ENCODE measurements at places on chromosomes 6 and 20.

DNA sequence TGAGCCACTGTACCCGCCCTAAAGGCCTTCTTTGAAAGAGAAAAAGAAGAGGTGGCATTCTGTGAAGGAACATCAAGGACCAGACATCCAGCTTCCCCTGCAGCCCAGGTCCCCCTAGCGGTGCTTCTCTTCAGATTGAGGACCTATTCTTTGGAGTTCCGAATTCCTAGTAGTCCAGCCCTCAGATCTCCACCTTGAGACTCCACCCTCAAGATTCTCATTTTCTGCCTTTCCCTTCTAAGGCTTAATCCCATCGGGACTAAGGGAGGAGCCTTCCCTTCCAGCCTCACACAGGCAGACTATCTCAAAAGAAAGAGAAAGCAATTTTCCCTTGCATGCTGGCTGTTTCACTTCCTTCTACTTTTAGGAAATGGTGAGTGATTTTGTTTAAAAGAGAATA is 32.5 kb downstream of the MUC22 start:
- peak; percentile 45 for DNase-seq

DNA sequence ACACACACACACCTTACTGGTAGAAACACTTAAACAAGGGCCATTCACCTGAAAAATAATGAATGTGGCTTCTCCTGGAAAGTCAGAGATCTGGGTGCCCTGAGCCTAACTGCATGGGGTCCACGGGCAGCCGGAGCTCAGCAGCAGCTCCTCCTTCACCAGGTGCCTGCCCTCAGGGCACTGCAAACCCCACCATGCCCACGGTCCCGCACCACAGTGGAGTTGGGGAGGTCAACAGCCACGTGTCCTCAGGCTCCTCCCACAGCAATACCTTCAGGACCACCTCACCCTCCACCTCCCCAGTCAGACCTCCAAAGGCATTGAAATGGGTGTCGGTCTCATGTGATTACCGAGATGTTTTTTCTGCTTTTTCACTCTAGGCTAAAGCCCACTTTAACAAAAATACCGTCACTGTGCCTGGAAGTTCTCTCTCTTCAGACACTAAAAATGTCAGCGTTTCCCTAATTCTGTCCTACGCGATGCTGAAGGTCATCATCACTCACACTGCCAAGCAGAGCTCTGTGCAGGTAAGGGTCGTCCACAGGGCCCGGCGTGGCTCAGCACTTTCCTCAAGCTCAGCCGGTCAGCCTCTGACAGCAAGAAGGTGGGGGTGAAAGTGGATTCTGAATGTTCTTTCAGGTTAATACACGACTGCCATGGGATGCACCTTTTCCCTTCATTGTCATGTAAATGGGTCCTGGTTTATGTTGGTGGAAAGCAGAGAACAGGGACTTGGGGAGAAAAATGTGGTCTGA is 48.9 kb downstream of the CDK5RAP1 start:
- DNase-seq, result no peak

DNA sequence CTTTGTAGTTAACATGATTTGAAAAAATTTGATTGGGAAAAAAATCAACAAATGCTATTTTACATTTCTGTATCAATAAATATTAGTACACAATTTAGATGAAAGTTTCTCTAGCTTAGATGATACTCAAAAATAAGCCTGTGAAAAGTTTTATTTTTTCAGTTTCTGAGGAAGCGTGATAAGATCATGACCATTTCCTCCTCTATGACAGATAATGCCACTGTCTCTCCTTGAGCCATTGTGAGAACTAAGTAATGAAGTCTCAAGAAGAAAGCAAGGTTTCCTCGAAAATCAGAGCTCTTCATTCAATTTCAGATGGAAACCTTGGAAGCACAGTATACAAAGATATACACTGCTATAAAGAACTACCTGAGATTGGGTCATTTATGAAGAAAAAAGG is 395.0 kb downstream of the HDGFL1 start:
- DNase-seq, result no peak

- DNase-seq, result no peak
Measured at GRCh38 chr20:8254911-8255582, 123.0 kb downstream of the PLCB1 start.

DNA sequence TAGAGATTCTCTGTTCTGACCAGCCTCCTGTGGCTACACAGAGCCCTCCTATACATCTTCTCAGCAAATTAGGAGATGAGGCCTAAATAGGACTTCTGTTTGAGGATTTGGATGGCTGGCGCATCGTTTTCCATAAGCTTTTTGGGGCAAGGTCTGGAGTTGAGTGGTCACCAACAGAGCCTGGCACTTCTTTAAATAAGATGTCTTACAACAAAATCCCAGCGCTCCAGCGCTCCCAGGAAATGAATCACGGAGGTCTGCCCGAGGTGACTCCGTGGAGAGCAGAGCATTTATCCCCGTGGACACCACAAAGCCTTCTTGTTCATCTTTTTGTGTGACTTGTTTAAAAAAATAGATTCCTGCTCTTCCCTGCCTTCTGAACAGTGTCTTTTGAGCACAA is 75.3 kb downstream of the GNAS-AS1 start:
- DNase-seq, result no peak

- no peak for DNase-seq
Measured at GRCh38 chr6:84017709-84018452, 15.7 kb upstream of the MRAP2 start.

- DNase-seq, result no peak
Measured at GRCh38 chr20:59939879-59940128, 301 bp downstream of the PPP1R3D start.

DNA sequence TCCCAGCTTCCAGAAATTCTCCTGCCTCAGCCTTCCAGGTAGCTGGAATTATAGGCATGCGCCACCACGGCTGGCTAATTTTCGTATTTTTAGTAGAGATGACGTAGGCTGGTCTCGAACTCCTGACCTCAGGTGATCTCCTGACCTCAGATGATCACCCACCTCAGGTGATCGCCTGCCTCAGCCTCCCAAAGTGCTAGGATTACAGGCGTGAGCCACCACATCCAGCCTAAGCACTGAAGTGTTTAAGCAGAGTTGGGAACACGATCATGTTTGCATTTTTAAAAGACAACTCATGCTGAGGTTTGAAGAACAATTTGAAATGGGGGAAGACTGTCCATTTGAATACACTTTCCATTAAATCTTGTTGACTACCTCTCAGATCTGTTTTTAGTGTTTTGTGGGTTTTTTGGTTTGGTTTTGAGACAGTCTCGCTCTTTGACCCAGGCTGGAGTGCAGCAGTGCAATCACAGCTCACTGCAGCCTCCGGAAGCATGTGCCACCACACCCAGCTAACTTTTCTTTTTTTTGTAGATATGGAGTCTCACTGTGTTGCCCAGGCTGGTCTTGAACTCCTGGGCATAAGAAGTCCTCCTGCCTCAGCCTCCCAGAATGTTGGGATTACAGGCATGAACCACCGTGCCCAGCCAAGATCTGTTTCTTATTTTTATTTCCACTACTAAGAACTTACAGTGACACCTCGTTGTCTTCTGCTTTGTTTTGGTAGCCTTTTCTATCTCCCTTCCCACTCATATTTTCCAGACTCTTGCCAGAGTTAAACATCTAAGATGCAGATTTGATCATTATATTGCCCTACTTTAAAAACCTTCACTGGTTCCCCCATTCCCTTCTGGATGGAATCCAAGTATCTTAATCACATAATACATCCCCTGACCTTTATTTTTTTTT is 5.5 kb downstream of the CASP8AP2 start:
- DNase-seq, result peak; percentile 61

- DNase-seq, result no peak
Measured at GRCh38 chr6:129262661-129263060, 379.7 kb downstream of the LAMA2 start.

DNA sequence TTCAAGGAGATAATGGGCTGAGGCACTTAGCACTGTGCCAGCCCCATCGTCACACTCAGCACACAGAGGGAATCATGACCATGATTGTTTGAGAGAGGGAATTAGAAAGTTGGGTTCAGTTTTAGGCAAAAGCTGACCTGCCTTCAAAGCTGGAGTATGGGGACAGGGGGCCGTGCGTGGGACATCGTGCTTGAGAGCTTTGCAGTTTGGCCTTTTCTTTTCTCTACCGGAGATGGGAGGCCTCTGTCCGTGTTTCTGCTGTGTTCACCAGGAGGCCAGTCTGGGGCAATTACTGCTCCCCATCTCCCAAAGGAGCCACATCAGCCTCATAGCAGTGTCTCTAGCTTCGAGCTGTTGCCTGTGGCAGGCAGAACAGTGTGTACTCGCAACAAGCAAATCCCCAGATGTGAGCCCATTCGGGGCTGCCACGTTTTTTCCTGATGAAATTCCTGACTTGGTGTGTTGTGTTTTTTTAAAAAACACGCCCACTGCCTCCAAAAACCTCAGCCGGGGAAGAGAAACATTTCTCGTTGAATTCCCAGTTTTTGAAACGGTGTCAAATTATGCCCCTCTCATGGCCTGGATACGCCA is 20.2 kb downstream of the EYA2 start:
- DNase-seq, result no peak

DNA sequence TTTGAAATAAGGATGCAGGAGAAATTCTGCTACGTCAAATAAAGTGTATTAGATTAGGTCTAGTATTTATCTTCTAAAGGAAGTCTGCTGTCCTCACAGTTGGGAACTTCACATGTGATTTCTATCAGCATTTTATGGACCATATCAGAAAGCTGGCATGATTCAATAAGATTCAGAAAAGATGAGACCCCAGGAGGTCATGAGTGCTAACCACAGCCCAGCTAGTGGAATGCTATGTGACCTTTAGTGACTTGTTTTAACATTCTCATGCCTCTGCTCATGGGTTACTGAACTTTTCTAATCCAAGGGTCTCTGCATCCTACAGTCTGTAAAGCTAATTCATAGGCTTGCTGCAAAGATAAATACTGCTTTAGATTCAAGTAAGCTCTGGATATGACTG is 150.1 kb downstream of the GMPR start:
- no peak for DNase-seq

DNA sequence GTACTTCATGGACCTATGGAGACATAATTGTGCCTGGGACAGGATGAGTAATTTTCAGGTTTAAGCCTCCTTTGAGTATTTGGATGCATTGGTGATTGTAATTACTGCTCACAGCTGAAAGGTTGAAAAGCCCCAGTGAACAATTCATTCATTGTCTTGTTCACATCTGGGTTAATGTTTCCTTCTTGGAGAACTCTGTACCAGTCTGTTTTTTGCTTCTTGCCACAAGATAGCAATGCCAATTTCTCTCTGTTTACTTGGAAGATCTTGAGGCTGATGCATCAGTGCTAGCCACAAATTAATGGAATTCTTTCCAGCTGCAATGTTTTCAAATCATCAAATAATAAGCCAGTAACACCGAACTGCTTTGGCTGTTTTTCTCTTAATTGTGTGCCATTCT is 207.8 kb downstream of the BMP2 start:
- no peak for DNase-seq

GRCh38 chr6:20301256-20301655 is 89.0 kb upstream of the MBOAT1 start:
- no peak for DNase-seq

DNA sequence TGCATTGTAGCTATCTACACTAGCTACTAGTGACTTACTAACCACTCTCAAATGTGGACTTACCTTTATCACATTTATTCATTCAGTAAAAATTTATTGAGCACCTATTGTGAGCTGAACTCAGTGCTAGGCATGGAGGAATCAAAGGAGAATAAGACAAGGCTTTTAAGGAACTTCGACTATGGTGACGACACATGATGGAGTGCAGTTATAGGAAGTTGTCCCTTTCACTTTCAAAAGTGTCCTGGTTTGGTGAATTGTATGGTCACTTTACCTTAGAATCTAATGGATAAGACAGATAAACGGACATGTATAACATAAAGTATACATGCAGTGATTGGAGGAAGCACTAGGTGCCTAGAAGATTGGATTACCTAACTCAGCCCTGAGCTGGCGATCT is 4.3 kb downstream of the AKAP7 start:
- no peak for DNase-seq

GRCh38 chr20:34129518-34130162 is 17.6 kb upstream of the EIF2S2 start:
- peak; percentile 68 for DNase-seq

DNA sequence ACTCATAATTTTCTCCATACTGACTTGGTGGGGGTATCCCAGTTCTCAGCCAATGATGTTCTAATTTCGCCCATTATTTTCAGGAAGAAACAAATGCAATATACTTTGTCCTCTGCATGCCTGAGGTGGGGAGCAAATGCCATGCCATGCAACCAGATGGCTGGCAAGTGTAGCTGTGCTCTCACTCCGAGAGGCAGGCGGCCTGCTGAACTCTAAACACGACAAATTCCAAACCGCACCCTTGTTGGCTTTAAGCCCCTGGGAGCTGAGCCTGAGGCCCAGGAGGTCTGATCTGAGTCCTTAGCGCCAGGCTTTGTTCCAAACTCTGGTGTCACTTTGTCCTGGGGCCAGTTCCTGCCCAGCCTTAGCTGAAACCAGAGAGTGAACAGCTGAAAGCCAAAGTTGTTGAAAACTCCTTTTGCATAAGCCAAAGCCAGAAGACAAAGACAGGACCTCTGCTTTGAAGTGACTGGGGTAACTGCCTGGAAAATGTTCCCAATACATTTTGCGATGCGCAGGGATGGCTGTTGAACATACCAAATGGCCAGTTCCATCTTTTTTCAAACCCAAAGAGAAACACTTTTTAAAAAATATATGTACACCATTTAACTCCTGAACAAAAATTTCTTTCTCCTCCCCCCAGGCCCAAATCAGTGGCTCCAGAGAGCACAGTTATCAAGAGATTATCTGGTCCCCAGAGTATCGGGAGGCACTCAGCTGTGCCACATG is 46.2 kb downstream of the TTI1 start:
- no peak for DNase-seq

- DNase-seq, result no peak
Measured at GRCh38 chr6:126433927-126434326, 94.0 kb downstream of the CENPW start.

DNA sequence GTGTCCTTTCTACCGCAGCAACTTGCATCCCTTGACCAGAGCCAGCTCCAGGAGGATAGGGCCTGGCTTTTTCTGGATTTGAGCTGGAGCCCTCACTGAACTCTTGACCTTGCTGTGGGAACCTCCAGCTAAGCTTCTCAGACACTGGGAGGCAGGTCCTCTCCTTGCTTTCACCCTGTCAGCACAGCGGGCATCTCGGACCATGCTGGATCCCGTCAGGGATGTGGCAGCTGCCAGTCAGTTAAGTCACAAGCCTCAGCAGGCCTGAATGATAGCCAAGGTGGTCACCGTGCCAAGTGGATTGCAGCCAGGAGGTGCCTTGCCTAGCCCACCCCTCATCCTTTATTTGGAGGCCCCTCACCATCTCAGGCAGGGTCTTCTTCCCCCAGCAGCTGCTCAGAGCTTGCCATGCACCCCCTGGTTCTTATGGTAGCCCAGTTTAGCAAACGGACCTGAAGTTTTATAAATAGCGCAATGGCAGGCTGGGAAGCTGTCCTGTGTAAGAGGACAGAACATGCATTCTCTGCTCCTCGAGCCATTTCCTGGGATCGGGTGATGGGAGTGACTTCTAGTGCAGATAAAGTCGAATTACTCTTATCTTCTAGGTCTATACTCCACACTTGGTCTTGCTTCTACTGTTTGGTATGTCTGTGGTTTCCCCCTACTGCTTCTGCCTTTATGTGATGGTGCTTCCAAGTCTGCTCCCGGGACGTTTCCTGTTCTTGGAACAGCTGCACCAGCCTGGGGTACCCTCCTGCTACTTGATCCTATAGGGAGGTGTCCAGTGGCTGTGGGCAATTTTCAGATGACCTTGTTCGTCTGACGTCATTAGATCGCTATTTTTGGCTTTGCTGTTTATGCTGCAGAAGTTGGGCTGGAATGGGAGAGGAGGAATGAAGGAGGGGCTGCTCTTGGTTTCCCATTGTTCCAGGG is 7.1 kb upstream of the MYLK2 start:
- DNase-seq, result no peak

GRCh38 chr20:10647471-10647870 is 26.3 kb downstream of the JAG1 start:
- DNase-seq, result peak; percentile 24
